ENCODE measurements at places on chromosomes 6 and 20. TPM values are rescaled to one million over a fixed set of nuclear protein-coding genes. Genes with fewer than 3 reads are reported as not detected.

IMPG1 gene
- not detected for total RNA-seq

NKX2-2 gene
- not detected for total RNA-seq

FAM50B gene
- total RNA-seq = 11.9 TPM

ADGB gene
- not detected for total RNA-seq

EPPIN gene
- not detected for total RNA-seq

BEND6 gene
- total RNA-seq = 17.7 TPM

Data from smooth muscle cell of trachea (primary cell).